A549 treated with GW870086 at 1 μM for 4 hours (cell line): ENCODE measurements at places on chromosomes 5 and 9. TPM values are rescaled to one million over a fixed set of nuclear protein-coding genes. Genes with fewer than 3 reads are reported as not detected.

The NR5A1 gene
- total RNA-seq, result 0.06 to 0.13 TPM (median 0.10 TPM) in 4 of 5 replicates, not detected in the other

The GGTA1 gene
- not detected in 5 replicates for total RNA-seq

The C8G gene
- 0.85 to 2.9 TPM (median 1.4 TPM) in 5 replicates for total RNA-seq

The CATSPER3 gene
- 0.19 to 0.50 TPM (median 0.37 TPM) in 5 replicates for total RNA-seq

The PAPPA gene
- total RNA-seq, result 18.8 to 29.7 TPM (median 26.2 TPM) in 5 replicates

The SLC9A3 gene
- total RNA-seq, result 1.7 to 2.5 TPM (median 2.0 TPM) in 5 replicates

The ORM2 gene
- total RNA-seq, result not detected in 5 replicates

The SLC31A2 gene
- total RNA-seq, result 6.4 to 8.4 TPM (median 7.6 TPM) in 5 replicates

The C9orf153 gene
- total RNA-seq, result 0.08 to 0.65 TPM (median 0.17 TPM) in 3 of 5 replicates, not detected in the others

The SPATA31C1 gene
- not detected in 5 replicates for total RNA-seq

The GPR150 gene
- 0.08 to 0.27 TPM (median 0.21 TPM) in 3 of 5 replicates, not detected in the others for total RNA-seq

The IL33 gene
- 0.31 to 0.47 TPM (median 0.41 TPM) in 4 of 5 replicates, not detected in the other for total RNA-seq

The SPTLC1 gene
- total RNA-seq, result 55.3 to 76.3 TPM (median 64.7 TPM) in 5 replicates

The BAAT gene
- total RNA-seq, result 0.34 to 0.63 TPM (median 0.40 TPM) in 5 replicates

The SHISAL2B gene
- total RNA-seq, result not detected in 5 replicates

The FAM163B gene
- total RNA-seq, result not detected in 5 replicates
